A549 (cell line): ENCODE measurements at places on chromosomes 3 and 15.

GRCh38 chr3:48931944-48932580 is 13.4 kb downstream of the ARIH2 start:
- DNase-seq, result no peak

DNA sequence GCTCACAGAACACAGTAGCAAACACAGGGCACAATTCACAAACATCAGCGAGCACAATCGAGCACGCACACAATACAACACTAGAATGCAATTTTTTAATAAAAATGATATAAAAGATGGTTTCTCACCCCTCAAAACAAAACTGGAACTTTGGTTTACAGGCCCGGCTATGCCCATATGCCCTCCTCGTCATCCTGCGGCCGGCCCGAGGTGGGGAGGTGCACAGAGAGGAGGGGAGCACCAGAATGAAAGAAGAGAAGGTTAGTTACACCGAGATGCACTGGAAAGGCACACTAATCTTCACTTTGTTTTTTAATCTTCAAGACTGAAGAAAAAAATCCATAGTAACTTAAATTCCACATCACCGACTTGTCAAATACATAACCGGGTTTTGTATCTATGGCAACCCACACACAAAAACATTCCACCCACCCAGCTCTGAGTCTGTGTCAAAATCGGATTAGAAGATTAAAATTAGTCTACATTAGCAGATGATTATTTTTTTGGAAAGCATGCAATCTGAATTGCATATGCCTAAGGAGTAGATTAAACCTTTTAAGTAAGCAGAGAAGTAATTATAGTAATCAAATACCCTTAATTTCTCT is 196.7 kb upstream of the WNT5A start:
- DNase-seq, result no peak

- DNase-seq, result no peak
Measured at GRCh38 chr3:13268961-13269441, 151.1 kb downstream of the NUP210 start.

DNA sequence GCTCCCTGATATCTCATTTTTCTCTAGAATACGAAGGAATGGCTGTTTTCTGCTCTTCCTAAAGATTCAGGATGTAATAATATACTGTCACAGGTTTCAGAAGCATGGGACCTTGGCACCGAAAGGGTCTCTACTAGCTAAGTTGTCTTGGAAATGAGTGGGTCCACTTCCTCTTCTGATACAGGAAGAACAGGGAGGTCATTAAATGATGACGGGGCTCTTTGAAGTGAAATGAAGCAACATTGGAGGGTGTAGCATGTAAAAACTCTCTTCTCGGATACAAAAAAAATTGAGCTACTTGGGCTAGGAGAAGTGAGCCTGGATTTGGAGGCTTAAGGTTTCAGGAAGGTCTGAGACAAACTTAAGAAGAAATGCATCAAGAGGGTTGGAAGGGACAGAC is 349.8 kb upstream of the TPRG1 start:
- no peak for DNase-seq

DNA sequence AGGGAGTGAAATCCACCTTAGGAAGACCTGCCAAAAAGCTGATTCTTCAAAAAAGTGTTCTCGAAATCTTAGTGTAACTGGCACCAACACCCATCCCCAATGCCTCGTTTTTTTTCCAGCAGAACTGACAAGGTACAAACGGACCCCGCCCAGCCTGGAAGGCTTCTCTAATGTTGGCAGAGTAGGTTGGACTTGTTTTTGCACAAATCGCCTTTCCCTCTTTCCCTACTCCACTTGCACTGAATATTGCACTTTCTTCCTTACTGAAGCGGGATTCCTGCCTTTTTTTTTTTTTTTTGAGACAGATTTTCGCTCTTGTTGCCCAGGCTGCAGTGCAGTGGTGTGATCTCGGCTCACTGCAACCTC is 544 bp upstream of the TIMMDC1 start:
- DNase-seq, result peak; percentile 19

GRCh38 chr3:179716811-179717210 is 64.0 kb downstream of the USP13 start:
- no peak for DNase-seq

DNA sequence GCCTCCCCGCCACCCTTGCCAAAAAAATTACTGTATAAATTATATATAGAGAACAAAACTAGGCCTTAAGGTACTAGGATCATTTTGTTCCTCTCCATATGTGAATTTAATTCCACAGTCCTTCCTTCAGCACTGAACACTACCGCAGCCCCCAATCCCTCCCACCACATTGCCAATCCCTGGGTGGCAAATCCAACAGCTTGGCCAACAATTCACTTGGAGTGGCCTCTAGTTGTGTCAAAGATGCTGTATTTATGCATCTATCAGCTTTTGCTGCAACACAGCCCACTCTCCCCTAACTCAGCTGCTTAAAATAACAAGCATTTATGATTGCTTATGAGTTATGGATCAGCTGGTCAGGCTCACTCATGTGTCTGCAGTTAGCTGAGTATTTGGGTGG is 18.6 kb downstream of the GPD1L start:
- no peak for DNase-seq

DNA sequence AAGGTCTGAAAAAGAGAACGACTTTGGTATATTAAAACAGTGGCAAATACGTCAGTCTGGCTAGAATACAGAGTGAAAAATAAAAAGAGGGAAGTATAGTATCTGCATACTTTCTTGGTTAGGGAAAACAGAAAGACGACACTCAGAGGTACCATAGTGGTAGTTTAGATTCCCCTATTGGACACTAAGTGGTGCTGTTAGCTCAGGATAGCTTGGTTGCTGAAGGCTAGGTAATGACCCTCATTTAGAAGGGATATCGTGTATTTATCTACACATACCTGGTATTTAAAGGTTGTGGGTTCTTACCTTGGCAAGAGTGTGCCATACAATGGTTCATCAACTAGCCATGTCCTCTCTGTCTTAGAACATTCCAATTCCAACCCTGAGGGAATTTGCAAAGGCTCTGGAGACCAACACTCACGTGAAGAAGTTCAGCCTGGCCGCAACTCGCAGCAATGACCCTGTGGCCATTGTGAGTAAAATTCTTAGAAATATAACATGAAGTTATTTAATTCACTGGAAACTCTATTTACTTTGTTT is 31.0 kb downstream of the TMOD2 start:
- DNase-seq, result peak; percentile 72

GRCh38 chr3:21169948-21170347 is 581.1 kb downstream of the ZNF385D start:
- DNase-seq, result no peak

GRCh38 chr3:51374456-51374855 is 10.6 kb upstream of the MANF start:
- DNase-seq, result no peak

DNA sequence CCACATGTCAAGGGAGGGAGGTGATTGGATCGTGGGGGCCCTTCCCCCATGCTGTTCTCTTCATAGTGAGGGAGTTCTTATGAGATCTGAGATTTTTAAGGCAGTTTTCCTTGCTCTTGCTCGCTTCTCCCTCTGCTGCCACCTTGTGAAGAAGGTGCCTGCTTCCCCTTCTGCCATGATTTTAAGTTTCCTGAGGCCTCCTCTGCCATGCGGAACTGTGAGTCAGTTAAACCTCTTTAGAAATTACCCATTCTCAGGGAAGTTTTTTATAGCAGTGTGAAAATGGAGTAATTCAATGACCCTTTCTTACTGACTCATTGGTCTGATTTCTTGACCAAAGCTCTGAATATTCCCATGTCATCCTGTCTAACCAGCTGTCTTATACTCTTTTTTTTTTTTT is 484.4 kb upstream of the TPRG1 start:
- DNase-seq, result no peak

DNA sequence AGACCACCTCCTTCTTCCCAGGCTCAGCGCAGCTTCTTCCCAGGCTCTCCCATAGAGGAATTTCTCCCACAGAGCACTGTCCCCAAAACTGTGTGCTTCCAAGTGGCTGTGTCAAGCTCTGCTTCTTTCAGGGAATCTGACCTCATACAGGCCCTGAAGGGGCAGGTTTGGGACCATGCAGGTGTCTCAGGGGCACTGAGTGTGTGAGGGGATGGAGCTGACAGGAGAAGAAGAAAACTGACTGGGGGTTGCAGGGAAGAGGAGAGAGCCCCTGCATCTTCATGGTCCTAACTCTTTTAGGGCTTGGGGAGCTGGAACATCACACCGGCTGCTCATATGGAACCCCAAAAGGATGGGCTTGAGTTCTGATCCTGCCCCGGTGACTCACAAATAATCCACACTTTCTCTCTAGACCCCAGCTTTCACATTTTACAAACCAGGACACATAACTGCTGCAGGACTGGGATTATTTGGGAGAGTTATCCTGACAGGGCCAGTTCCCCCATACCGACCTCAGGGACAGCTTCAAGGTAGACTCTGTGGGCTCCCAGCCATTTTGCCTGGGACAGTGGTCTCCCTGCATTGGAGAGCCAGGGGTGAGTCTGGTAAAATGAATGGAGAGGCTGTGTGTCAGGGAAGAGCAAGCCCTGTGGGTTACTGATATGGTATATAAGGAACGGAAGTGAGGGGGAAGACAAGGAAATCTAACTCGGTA is 316.1 kb downstream of the TLE3 start:
- DNase-seq, result no peak

- no peak for DNase-seq
Measured at GRCh38 chr3:98552232-98553020, 20.6 kb downstream of the GPR15 start.

- DNase-seq, result no peak
Measured at GRCh38 chr3:13574083-13574797, 25.3 kb downstream of the FBLN2 start.
